Stimulated activated CD8-positive, alpha-beta memory T cell treated with anti-CD3 and anti-CD28 coated beads, Interleukin-12 subunit alpha, Interleukin-12 subunit beta, amount 100 ng/mL, for 1 hour (primary cell): ENCODE measurements at places on chromosomes 11 and 22.
A peak's percentile ranks its signal among the peaks of the same experiment; 100 is the strongest.

DNA sequence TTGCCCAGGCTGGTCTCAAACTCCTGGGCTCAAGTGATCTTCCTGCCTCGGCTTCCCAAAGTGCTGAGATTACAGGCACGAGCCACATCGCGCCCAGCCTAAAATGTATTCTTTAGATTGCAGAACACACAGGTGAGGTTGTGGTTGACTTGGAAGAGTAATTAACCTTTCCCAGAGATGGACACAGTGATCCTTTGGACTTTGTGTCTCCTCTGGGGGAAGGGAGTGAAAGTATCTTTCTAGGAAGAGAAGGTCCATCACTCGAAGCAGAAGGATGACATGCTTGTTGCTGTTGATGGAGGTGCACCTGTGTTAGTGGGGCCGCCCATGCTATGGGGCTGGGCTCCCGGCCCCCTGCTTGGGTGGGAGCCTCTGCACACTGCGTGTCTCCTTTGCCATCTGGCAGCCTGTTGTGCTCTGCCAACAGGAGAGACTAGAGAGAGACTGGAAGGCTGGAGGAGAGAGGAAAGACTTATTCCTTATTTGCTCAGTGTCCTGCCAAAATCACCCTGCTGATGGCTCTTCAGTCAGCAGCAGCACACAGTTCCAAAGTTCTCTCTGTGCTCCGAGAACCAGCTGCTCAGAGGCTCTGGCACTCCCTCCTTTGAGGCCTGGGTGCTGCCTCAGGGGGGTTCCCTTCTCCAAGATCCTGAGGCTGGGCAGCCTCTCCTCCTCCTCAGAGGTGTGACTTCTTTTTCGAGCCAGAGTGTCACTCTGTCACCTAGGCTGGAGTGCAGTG is 33.1 kb upstream of the CYB5R3 start:
- no peak for DNase-seq

DNA sequence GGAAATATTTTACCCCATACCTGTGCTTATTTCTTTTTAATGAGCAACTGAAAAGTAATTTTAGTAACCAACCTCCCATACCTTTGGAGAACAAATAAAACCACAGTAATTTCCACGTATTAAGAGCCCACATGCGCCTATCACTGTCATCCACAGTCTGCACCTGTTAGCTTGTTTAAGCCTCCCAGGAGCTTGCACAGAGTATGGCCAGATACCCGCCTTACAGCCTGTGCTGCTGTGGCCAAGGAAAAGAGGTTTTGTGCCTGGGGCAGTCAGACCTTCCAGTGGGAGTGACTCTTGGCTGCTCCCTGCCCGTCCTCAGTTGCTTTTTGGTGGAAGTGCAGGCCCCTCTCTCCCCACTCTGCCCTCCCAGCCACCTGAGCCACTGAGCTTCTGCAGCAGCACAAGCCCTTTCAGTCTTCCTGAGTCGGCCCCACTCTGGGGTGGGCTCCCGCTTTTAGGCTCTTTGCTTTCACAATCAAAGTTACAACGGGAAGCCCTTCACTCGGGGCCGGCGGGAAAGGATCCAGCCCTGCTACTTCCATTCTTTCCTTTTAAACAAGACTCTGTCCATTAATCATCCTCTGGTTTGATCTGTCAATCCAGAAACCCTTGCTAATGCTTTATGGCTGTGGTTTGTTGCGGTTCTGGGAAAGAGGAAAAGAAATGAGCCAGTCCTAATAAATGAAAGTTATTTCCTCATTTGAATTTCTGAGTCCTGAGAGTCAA is 308.8 kb downstream of the TBC1D22A start:
- DNase-seq: no peak

DNA sequence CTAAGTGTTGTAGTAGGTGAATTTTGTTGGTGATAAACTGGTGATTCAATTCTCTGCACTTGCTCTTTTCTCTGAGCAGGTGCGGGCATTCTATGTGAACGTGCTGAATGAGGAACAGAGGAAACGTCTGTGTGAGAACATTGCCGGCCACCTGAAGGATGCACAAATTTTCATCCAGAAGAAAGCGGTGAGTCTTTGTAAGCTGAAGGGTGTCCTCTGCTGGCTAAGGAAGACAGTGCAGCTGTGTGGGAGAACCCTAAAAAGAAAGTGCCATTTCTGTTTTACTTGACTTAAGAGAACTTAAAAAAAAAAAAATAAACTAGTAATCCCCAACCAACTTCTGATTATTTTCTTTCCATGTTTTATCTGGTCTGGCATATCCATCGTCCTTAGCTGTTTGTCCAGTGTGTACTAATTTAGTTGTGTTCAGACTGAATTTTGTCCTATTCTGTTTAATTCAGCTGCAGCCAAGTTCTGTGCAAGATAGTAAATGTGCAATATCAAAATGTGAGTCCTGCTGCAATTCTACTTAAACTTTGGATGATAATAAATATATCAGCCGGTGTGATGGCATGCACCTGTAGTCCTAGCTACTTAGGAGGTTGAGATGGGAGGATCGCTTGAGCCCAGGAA is 29.6 kb downstream of the CAT start:
- DNase-seq: no peak

DNA sequence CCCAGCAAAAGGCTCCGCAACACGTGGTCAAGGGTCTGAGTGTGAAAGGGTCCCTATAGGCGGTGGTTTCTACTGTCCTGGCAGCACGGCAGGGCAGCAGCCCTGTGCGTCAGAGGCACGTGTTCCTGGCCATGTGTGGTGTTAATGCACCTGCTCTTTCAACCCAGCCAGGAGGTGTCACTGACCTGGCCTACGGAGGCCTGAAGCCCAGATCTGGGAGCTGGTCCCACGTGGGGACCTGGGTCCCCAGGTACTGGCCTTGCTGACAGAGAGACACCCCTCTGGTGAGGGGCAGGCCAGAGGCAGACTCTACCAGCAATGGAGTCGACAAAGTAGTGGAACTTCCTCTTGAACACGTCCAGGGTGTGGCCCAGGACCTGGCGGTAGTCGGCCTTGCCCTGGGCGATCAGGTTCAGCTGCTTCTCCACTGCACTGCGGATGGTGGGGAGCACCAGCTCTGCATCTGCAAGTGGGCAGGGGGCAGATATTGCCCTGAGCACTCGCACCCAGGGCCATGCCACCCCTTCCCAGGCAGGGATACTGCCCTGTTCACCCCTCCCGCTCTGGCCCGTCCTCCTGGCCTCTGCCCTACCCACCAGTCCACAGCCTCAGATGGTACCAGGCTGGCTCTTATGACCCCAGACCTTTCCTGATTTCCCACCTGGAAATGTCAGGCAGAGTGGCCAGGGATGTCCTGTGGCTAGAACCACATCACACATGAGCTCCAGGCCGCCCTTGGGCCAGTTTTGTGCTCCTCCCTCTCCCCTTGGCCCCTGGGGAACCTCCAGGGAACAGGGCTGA is 6.8 kb upstream of the PPM1F start:
- no peak for DNase-seq

GRCh38 chr11:119445850-119446249 is 22.9 kb upstream of the THY1 start:
- DNase-seq: no peak

DNA sequence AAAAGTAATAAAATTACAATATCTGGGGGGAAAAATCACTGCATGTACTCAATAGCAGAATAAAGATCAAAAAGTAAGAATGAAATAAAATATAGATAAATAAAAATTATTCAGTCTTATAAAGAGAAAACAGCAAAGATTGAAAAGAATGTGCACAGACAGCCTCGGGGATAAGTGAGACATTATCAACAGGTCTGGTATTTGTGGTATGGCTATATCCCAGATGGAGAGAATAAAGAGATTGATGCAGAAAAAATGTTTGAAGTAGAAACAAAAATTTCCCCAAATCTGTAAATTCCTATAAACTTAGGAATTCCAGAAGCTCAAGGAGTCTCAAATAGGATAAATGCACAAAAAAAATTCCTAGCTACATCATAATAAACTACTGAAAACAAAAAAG is 74.5 kb upstream of the LUZP2 start:
- DNase-seq: no peak

- DNase-seq: no peak
These were observed 1.9 kb downstream of the PIWIL3 start for GRCh38 chr22:24772493-24773220.

GRCh38 chr11:72735495-72736027 is 16.6 kb downstream of the ARAP1 start:
- no peak for DNase-seq

DNA sequence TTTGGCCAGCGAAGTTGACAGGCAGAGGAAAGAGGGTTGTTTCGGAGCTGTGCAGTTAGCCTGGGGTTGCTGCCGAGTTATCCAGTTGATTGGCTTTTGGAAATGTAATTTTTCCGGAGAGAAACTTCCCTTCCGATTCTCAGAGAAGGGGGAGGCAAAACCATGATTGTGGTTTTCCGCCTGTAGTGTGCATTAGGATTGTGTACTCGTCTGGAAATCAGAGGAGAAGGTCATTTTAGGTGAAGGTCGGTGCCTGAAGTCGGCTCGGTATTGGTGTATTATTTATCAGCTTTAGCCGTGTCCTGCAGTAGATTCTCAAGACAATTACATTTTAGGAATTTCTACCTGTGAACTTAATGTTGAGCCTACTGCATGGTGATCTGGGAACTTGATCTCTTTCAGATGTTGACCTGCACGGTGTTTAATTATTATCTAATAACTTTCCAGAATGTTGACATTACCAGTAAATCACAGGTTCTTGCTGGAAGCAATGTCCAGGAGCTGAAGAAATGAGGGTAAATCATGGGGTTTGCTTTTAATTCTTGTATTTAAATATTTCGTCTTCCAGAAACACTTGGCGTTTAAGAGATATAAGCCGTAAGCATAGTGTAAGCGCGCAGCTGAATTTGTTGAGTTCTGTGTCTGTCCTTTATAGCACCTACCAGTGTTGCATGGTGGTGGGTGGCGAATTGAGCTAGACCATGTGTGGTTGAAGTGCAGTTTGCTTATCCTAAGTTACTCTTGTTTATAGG is 1.3 kb downstream of the ARHGEF12 start:
- no peak for DNase-seq

GRCh38 chr11:32701616-32702015 is 92.8 kb downstream of the CCDC73 start:
- DNase-seq: no peak

DNA sequence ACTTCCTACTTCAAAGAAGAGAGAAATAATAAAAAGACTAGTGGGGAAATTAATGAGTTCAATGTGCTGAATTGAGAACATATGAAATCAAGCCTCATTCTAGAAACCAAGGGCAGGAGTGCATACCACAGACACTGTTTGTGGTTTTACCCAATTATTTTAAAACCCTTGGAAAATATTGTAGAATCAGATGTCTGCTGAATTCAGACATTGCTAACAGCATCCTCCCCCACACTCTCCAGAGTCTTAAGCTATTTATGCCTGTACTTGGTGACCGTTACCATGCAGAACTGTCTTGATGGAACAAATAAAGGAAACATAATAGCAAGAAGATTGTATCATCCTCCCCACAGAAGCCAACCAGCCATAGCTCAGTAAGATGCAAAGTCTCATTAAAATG is 850.1 kb downstream of the NTM start:
- DNase-seq: no peak

DNA sequence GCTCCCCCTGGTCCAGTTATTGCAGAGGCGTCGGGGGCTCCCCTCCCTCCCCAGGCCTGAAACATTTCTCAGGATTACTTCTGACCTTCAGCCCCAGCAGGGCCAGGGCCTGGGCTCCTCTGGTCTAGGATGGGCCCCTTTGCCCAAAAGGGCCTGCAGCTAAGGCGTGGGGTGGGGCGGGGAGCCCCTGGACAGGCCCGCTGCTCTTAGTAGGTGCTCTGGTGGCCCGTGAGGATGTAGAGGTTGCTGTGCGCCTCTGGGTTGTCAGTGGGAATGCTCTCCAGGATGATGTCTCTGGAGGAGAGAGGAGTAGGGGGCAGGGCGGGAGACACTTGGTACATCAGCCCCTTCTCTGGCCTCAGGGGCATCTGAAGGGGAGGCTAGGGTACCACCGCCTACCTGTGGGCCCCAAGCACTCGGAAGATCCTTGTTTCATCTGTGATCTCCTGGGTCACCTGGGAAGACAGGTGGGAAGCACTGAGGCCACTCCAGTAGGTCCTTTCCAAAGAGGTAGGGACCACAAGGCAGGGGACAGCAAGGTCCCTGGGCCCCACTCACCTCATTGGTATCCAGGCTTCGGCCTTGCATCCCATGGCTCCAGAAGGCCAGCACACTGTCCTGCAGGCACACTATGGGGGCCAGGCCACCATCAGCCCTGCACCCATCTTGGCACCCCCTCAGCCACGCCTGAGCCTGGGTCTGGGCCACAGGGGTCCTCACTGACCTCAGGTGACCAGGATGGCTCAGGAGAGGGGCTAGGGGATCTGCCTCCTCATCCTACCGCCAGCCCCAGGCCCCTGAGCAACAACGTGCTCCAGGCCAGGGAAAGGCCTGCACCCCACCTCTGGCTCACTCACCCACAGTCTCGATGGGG is 11.2 kb upstream of the SF1 start:
- DNase-seq: no peak

DNA sequence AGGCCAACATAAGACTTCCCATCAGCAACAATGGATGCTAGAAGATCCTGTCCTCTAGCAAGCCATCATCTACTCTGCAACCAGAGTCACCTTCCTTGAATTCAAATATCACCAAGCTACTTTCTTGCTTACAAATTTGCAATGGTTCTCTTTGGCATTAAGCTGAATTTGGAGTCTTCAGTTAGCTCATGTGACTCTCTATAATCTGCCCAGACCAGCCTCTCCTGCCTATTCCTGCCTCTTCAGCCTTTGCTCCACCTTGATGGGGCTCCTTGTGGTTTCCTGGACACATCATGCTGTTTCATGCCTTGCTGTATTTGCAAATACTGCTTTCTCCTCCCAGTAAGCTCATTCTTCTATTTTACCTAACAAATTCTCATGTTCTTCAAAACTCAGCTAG is 82.3 kb downstream of the RASSF10 start:
- no peak for DNase-seq

DNA sequence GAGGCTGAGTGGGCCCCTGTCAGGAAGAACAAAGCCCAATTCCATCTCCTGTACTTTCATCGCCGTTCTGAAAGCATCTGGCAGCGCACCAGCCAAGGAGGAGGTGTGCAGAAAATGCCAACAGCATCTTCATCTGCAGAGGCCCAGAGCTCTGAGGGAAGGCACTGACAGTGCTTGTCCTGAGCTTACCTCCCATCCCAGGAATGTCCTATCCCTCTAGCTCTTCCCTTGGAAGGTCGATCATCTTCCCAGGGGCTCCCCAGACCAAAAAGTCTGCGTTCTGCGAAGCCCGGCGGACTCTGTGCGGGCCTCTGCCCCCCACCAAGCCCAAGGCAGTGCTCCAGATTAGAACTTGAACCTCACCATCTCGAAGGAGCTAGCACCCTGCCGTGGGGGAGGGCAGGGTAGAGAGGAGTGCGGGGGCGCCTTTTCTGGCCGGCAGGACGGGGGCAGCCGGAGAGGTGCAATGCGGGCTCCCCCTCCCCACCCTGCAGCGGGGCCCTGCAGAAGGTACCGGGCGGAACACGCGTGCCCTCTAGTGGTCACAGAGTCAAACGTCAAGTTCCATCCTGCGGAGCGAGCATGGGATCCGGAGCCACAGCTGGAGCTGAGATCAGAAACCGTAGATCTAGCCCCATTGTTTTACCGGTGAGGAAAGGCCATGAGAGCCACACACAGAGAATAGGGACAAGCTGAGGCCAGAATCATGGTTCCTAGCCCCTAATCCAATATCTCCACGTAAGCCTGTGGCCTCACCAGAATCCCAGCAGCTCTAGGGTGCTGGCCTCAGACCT is 5.0 kb downstream of the SCN2B start:
- DNase-seq: peak; percentile 50
